Islet precursor cell (in vitro differentiated cells): ENCODE measurements at places on chromosomes 7 and 10.

DNA sequence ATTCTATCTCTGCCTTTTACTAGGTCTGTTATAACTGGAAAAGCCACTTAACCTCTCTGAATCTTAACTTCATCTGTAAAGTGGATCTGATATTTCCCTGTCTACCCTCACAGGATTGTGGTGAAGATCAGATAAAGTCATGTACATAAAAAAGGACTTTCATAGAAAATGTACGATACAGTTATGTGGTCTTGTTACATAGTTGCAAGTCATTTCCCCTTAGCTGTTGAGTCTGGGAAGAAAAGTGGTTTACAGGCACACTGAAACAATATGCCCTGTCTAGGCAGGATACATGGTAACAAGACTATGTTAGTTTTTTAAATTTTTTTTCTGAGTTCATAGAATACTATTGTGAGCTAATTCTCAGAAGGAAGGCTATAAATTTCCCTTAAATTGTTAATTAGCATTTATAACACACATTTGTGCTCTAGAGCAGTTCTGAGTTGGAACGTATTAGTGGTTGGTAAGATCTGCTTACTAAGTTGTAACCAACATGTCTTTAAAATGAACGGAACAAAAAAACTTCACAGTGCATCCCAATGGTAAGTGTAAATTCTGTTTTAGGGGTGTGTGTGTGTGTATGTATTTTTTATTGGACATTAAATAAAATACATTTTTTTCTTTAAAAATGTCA lies 7.1 kb upstream of the GSTO1 start:
- no peak for DNase-seq

DNA sequence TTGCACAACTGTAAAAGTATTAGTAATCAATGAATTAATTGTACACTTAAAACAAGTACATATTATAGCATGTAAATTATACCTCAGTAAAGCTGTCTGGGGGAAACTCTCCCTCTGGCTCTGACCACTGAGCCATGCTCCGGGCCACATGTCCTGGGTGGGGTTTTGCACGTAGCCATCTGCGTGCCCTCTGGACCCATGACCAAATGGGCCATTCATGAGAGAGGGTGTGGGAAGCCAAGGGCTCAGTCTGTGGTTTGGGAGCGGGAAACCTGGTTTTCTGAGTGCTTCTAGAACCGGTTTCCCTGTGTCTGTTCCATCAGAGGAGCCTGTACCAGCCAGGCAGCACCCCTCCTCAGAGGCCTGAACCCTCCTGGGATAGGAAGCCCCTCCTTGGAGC lies 143.2 kb downstream of the SH3PXD2A start:
- DNase-seq, result no peak

- no peak for DNase-seq
Measured at GRCh38 chr10:37146443-37146842, 21.0 kb downstream of the ANKRD30A start.

GRCh38 chr10:114265392-114266053 lies 26.5 kb downstream of the VWA2 start:
- DNase-seq, result no peak

- DNase-seq, result no peak
Measured at GRCh38 chr7:55339033-55340000, 25.8 kb upstream of the LANCL2 start.

GRCh38 chr10:129509155-129509554 lies 42.1 kb downstream of the MGMT start:
- no peak for DNase-seq

- no peak for DNase-seq
Measured at GRCh38 chr10:102648269-102648888, 4.1 kb downstream of the TRIM8 start.

DNA sequence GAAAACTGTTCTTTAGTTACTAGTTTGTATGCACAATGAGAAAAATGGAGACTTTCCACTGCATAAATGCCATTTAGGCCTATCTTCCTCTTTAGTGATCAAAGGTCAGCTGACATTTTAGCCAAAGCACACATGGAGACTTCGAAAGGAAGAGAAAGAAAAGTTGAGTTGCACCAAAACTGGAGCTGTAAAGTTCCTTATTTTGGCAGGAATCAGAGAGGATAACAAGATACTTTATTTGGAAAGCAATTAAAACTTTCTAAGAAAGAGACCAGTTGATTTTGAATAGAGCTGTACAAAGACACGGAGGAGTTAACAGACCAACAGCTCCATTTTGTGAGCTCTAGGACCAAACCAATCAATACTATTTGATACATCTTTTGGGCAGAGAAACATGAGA lies 14.2 kb downstream of the ENTPD7 start:
- no peak for DNase-seq

DNA sequence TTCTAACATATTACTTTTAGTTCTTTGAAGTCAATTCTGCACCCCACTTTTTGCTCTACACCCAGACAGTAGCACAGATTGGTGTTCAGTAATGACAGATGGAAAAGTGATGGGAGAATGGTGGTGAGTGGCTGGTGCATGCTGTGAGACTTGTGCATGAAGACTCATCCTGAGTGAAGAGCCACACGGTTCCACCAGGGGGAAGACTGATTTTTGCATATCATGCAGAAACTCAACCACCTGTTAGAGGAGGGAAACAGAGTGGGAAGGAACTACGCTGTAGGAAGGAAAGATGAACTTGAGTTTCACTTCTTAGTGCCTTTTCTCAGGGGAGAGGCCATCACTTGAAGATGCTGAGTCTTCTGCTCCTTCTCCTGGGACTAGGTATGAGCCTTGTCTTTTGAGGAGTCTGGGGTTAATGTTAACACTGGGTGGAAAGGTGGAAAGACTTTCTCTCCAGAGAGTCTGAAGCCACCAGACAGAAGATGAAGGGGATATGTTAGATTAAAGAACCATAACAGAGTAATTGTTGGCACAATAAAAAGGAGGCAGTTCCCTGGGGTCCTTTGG lies 9.3 kb upstream of the PRSS1 start:
- peak; percentile 22 for DNase-seq

DNA sequence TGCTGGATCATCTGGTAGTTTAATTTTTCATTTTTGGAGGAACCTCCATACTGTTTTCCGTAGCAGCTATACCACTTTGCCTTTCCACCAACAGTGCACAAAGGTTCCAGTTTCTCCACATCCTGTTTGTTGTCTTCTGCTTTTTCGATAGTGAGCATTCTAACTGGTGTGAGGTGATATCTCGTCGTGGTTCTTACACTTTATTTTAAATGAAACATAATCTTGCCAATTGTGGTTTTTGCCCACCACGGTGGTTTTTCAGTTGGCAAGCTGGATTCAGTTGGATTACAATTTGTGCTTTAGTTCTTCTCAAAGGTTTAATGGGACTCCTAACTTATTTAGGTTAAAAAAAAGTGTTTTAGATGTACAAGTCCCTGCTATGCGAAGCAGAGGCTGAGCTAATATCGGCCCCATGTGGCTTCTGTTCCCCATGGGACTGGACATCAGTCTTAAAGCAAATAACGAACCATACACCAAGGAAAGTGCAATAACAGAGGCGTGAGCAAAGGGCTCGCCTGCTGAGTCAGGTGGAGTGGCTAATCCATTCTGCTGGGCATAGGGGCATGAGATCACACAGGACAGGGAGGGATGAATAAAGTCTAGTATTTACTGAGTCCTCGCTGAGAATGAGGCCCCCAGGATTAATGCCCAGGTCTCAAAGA lies 153.6 kb downstream of the AOAH start:
- no peak for DNase-seq

GRCh38 chr10:17578603-17579002 lies 38.6 kb downstream of the HACD1 start:
- no peak for DNase-seq

DNA sequence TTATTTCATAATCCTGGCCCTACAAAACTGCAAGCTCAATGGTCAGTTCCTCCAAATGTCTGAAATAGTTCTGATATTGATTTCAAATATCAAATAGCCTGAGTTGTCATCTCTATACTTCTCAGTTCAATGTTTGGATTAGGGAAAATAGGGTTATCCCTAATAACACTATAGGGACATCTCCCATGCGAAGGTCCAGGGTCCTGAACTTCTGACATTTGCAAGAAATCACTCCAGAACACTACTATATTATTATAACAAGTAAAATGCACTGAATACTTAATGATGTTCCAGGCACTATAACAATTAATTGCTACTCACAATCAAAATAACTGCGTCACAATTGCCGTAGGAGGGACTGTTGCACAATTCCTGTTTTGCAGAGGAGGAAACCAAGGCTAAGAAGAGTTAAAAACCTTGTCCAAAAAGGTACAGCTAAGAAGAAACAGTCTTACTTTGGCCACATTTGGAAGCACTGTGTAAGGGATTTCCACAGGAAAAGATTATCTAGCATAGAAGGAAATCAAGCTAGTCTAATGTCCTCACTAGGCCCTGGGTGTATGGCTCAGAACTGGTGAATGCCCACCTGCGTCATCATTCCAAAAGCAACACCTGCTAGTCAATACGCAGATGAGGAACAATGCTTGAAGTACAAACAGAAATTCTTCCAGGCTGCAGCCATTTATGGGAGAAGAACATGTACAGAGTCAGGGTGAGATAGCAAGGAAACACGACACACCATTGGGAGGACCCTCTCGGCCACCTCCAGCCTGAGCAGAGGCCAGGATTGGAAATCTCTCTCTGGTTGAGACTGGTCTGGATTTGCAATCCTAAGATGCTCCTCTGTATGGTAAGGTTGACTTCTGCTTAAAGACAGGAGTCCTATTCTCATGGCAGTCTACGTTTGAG lies 48.3 kb downstream of the ABLIM1 start:
- no peak for DNase-seq

DNA sequence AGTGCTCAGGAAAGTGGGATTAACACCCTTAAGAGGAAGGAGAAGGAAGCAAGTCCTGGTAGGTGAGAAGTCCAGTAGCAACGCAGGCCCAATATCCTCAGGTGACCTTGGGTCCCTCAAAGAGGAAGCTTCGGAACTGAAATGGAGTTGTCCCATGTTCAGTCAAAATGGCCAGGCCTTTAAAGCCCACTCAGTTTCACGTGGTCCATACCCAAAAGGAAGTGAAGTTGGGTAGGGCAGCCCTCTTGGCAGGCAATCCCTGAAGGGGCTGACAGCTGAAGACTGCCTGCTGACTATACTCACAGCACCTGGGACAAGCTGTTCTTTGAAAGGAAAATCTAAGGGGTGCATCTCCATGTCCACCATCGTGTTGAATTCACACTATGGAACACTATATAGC lies 3.0 kb downstream of the GSAP start:
- DNase-seq, result no peak

- DNase-seq, result no peak
Measured at GRCh38 chr10:60444494-60445064, 54.9 kb upstream of the ANK3 start.

- DNase-seq, result no peak
Measured at GRCh38 chr10:79472951-79473350, 27.5 kb upstream of the ZCCHC24 start.
